ENCODE measurements at places on chromosomes 1 and 21. TPM values are rescaled to one million over a fixed set of nuclear protein-coding genes. Genes with fewer than 3 reads are reported as not detected.

The FMN2 gene
- total RNA-seq = 8.1 TPM

The RIMS3 gene
- total RNA-seq = 0.36 TPM

The TRIM63 gene
- total RNA-seq = 1.5 TPM

The ACKR1 gene
- not detected for total RNA-seq

The LCA5L gene
- total RNA-seq = 0.65 TPM

Data from fibroblast of the aortic adventitia (primary cell).